ENCODE measurements at places on chromosomes 5 and 9.
A peak's percentile ranks its signal among the peaks of the same experiment; 100 is the strongest.

- DNase-seq: no peak
Observed at GRCh38 chr9:28782630-28783029, 1209.3 kb upstream of the C9orf72 start.

DNA sequence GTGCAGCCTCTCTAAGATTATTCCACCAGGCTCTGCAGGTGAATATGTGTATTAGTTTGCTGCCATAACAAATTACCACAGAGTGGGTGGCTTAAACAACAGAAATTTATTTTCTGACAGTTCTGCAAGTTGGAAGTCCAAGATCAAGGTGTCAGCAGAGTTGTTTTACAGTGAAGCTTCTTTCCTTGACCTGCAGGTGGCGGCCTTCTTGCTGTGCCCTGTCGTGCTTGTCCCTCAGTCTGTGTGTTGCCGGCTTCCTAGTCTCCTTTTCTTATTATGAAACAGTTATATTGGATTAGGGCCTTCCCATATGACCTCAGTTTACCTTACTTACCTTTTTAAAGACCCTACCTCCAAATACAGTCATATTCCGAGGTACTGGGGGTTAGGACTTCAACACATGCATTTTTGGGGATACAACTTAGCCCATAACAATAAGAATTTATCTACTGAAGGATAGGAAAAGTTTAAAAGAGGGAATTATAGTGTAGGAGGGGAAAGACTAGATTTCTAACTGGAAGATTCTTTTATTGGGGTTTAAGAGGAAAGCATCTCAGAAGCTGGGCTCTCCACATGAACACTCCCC lies 97.4 kb downstream of the OSTF1 start:
- DNase-seq: no peak

DNA sequence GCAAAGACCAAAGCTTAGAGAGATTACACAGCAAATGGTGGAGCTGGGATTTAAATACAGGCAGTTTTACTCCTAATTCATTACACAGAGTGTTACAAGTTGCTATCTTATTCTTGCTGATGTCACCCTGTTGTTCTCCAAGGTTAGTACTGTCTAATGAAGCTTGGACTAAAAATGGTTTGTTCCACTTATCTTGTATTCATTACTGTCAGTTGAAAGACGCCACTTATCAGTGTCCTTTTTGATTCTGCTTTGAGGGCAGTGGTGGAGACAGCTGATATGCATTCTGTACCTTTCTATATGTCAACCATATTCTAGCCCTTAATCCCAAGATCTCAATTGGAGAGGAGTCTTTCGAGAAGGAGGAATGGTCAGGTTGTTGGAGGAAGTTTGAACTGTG lies 14.0 kb upstream of the DENND4C start:
- DNase-seq: no peak

DNA sequence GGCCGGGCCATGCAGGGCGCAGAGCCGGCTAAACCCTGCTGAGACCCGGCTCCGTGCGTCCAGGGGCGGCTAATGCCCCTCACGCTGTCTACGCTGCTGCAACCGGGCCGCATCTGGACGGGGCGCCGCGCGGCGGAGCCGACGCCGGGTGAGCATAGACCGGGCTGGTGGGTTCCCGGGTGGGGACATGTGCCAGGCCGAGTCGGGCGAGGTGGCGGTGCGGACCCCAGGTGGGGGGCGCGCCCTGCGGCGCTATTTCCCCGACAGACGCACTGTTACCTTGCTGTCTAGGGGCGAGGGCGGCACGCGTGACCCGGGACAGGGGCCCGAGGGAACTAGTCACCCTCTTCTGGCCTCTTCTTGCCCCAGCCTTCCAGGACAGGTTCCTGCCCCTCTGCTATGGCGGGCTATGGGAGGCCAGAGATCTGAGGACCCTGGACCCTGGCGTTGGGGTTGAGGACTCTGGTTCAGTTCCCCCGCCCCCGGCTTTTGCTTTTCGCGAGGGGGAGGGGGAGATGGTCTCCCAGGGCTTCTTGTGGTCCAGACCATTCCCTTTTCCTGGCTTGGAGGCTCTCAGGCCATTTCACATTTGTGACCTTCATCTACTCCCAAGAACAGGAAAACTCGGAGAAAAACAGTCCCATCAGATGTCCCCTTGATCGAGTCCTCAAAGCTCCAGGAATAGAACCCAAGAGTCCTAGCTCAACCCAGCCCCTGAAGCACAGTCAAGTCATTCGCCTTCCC lies 536 bp downstream of the SLC27A4 start:
- no peak for DNase-seq

DNA sequence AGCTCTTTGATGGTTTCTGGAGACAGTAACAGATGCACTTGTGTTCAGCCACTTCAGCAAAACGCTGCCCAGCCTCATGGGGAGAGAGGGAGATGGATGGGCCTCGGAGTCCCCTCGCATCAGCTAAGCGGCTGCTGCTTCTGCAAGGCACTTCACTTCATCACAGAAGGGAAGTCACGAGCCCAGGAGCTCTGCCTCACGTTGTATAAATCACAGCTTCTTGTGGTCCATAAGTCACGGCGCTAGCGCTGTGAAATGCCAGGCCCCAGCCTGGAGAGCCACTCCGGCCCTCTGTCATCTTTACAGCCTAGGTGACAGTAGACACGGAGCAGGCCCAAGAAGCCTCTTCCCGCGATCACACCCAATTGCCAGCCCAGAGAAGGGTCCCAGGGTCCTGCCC lies 23.4 kb downstream of the DBH start:
- no peak for DNase-seq

DNA sequence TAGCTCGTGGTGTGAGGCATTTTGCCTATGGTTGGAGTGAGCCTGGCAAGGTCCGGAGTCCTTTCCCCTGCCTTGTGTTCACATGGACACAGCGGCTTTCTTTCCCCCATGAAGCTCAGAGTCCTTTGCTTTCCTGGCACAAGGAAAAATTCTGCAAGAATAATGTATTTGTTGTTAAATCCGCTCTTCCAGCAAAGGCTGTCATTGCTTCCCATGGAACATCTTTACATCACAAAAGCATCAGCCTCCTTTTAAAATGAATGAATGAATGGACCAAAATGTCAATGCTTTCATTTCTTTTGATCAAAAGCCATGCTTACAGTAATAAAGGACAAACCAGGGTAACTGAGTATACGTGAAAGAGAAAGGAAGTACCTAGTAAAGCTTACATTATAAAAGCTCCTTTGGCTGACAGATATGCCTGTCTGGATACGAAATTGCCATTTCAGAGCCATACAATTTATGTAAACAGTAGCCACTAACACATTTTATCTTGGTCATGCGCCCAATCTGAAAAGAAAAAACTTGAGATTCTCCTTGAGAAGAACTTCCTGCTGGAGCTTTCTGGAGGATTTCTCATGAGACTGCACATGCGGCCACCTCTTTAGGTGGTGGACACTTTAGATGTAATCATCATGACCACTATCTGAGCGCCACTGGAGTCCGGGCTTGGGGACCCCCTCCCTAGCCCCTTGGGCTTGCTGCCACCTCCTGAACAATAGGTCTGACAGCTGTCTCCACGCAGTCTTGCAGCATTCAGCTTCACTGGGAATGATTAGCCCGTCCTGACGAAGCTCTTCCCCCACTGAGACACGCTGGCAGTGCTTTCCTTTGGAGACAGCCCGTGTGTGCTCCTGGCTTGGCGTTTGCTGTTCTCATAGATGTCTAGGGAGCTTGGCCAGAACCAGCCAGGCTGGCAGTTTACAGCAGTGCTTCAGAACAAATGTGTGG lies 355.9 kb downstream of the ADAMTS6 start:
- no peak for DNase-seq

- no peak for DNase-seq
Observed at GRCh38 chr5:71809446-71809845, 90.4 kb downstream of the CARTPT start.

DNA sequence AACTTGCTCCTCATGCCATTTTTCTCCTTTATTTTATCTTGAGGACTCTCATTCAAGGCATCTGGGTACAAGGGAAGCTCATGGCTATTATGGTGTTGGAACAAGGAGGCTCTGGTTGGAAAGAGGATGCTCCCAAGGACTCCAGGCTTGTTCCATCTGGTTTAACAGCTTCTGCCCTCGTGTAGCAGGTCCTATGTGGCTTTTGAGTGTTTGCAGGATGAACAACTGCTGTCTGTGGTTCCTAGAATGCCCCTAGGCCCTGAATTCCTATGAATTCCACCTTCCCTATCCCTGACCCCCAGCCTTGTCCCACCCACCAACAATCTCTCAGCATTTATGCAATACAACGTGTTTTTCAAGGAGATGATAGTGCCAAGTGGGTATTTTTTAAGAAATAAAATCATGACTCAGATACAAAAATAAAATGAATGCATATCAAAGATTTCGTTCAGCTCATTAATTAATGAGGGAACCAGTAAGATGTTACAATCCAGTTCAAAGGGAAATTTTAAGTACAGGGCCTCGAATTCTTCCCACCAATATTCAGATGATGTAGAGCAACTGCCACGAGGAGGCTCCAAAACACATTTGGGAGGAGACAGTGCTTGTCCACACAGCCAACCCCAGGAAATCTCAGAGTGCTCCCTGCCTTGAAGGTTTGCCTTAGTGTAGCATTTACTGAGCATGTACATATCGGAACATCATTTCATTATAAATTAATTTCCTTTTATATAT lies 182.0 kb downstream of the MUSK start:
- DNase-seq: no peak

DNA sequence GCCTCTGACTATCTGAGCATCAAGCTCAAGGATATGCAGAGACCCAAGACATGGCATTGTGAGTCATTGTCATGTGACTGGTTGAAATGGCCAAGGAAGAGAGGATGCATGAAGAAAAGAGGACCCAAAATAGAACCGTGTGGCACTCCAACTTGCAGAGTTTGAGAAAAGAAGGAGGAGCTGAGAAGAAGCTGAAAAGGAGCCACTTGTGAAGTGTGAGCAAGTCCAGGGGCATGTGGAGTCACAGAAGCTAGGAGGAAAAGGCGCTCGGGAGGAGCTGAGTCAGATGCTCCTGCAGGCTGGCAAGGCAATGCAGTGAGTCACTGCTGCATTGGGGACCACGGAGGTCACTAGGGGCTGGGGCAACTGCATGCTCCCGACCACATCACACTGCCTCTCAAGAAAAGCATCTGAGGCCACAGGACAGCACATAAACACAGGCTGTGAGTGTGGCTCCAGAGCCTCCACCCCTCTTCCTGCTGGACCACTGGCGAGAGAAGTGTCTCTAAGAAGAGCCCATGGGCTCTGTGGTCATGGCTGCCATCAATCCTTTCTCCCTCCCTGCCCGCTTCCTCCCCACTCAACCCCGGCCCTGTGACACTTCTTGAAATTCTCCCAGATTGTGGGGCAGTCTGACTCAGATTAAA lies 197.6 kb downstream of the DRD1 start:
- no peak for DNase-seq

DNA sequence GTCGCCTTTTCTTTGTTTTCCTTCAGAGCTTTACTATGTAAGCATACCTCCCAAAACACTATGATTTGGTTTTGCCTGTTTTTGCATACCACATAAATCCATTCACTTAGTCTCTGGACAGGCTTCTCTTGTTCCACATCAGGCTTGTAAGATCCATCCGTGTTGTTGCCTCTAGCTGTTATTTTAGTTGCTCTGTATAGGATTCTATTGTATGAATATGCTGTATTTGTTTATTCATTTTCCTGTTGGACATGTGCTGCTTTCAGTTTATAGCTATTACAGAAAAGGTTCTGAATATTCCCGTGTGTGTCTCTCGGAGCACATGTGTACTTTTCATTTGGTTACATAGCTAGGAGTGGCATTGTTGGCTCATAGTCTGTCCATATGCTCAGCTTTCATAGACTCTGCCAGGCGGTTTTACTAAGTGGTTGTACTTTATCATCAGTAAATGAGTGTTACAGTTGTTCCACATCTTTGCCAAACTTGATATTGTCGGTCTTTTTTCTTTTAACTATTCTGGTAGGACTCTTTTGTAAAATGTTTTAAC lies 41.8 kb downstream of the NUP214 start:
- DNase-seq: peak; percentile 79

GRCh38 chr9:5873439-5873838 lies 17.2 kb upstream of the MLANA start:
- DNase-seq: no peak

DNA sequence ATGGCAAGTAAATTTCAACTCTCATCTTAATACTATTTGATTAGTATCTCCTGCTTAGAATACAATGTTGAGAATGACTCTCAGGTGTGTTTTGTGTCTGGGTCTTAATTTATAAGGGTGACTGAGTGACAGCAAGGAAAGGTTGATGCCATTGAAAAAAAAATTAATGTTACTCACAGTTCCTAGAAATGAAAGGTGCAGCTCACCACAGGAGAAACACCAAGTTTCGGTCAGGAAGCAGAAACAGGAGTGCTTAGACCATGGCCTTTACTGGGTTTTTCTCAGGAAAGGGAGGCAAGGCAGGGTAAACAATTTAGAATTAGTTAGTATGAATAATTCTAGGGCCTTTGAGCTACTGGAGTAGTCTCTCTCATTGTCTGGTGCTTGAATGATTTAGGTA lies 159.2 kb upstream of the C9orf72 start:
- DNase-seq: no peak

Data from spinal cord (tissue), 10 donors.